ENCODE measurements at places on chromosomes 5 and 9. TPM values are rescaled to one million over a fixed set of nuclear protein-coding genes. Genes with fewer than 3 reads are reported as not detected.

The CTNNA1 gene
- 292 TPM for total RNA-seq

The MVB12B gene
- total RNA-seq, result 36.9 TPM

The GABRB2 gene
- 3.7 TPM for total RNA-seq

The ADCY2 gene
- 8.8 TPM for total RNA-seq

The GZMA gene
- total RNA-seq, result not detected

The SPATA6L gene
- 5.4 TPM for total RNA-seq

The ADAMTS2 gene
- total RNA-seq, result 23.2 TPM

The SLC23A1 gene
- not detected for total RNA-seq

The PDE6A gene
- total RNA-seq, result not detected

The GPR151 gene
- not detected for total RNA-seq

- no peaks in the 10 kb centered on the region for H3K36me3 ChIP-seq
- peak overlapping the region; percentile 22 for H3K27ac ChIP-seq
- no peak for DNase-seq
- no peaks in the 10 kb centered on the region for H3K27me3 ChIP-seq
Observed at GRCh38 chr5:149172261-149172660, 31.0 kb downstream of the ABLIM3 start.

- no peak overlapping the region for H3K27ac ChIP-seq
- H3K4me3 ChIP-seq, result no peak overlapping the region
Observed at GRCh38 chr5:149391524-149391923, 12.4 kb upstream of the IL17B start.

DNA sequence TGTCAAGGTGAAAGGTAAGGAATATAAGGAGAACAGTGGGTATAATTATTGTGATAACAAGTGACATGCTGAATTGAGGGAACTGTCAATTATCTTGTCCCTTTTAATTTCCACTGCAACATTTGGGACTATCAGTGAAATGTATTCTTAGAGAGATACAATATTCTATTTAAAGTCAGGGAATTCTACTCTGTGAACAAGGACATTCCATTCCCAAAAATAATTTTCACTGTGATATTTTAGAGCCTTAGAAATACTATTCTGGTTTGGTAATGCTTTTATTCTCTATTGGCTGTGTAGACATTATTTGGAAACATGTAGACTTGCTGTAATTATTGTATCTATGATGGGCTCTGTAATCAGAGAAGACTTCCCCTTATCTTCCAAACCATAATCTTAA, 248.0 kb upstream of the PCSK5 start:
- no peak overlapping the region for H3K4me3 ChIP-seq
- H3K27me3 ChIP-seq, result no peaks in the 10 kb centered on the region
- DNase-seq, result no peak
- no peak overlapping the region for H3K27ac ChIP-seq
- no peaks in the 10 kb centered on the region for H3K36me3 ChIP-seq

- H3K4me1 ChIP-seq, result no peaks in the 10 kb centered on the region
- no peak overlapping the region for H3K27ac ChIP-seq
- H3K36me3 ChIP-seq, result no peaks in the 10 kb centered on the region
- DNase-seq, result no peak
- H3K4me3 ChIP-seq, result no peak overlapping the region
Observed at GRCh38 chr5:174526177-174526576, 198.2 kb upstream of the MSX2 start.

DNA sequence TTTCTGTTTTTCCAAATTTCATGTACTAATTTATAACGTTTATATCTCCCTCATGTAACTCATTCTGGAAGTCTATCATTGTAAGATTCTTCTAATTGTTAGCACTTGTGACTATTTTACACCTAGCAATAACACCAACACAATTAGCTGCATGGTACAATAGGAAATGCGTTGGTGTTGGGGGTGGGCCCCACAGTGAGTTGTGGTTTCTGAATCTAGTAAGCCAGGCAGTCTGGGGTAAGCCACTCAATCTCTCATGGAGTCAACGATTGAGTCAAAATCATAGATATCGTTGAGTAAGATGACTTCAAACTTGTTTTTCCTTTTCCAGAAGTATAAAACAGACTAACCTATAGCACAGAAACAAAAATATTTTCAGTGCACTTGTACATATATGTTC, 30.0 kb downstream of the IRX1 start:
- H3K27me3 ChIP-seq, result no peaks in the 10 kb centered on the region
- no peaks in the 10 kb centered on the region for H3K4me1 ChIP-seq
- no peak overlapping the region for H3K27ac ChIP-seq
- no peaks in the 10 kb centered on the region for H3K36me3 ChIP-seq

GRCh38 chr5:140391312-140391711, 10.3 kb upstream of the ANKHD1 start:
- no peak overlapping the region for H3K4me3 ChIP-seq
- H3K27me3 ChIP-seq, result no peaks in the 10 kb centered on the region
- H3K27ac ChIP-seq, result no peak overlapping the region
- no peaks in the 10 kb centered on the region for H3K4me1 ChIP-seq
- no peak for DNase-seq

DNA sequence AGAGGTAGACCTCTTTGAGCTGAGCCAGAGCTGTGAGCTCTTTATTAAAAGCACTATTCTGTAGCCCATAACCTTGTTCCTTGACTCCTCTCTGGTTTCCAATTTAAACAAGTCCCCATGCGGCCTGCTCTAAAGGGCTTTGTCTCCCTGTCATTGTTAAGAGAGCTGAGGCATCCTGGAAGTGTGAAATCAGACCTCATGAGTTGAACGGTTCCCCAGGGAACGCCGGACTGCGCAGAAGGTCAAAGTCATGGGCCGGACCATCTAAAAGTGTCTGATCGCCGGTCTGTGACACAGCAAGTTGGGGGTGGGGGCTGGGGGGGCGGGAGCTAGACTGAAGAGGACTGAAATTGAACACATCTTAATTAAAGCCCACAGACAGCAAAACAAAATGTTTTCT, 265.8 kb downstream of the SLF1 start:
- no peaks in the 10 kb centered on the region for H3K4me1 ChIP-seq
- H3K36me3 ChIP-seq, result no peaks in the 10 kb centered on the region
- DNase-seq, result peak; percentile 35
- no peaks in the 10 kb centered on the region for H3K27me3 ChIP-seq
- no peak overlapping the region for H3K4me3 ChIP-seq
- no peak overlapping the region for H3K27ac ChIP-seq

DNA sequence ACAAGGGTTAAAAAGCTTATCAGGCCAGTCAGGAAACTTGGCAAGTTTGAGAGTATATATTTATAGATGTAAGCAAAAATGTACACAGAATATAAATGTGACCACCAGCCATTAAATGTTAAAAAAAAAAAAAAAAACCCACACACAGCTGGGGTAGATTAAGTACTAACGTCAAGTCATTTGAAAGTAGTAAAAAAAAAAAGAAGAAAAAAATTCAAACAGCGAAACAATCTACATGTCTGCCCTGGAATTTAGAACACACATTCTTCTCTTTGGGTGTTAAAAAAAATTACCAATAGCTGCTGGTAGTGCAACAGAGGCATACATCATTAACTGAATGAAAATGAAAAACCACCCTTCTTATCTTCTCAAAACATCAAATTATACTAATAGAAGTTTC, 269.7 kb downstream of the MLLT3 start:
- peaks cover 4% of the 10 kb centered on the region for H3K4me1 ChIP-seq
- no peak for DNase-seq
- peaks cover 12% of the 10 kb centered on the region for H3K36me3 ChIP-seq
- no peak overlapping the region for H3K4me3 ChIP-seq

DNA sequence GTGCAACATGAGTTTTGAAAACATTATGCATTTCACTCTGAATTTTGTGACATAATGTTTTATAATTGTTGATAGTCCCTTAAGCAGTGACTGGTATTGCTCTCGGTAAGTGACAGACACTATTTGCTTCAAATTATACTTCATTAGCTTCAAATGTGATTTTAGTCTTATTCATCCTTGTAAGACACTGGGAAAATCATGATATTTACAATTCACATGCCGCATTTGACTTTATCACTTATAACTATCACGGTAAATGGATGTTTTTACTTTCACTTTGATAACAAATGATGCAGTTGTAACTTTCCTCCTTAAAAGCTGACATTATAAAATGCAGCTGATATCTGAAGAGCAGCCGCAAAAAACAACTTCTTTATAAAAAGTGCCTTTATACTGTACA, 44.1 kb upstream of the ITGA2 start:
- H3K27me3 ChIP-seq, result no peaks in the 10 kb centered on the region
- no peaks in the 10 kb centered on the region for H3K36me3 ChIP-seq
- no peak overlapping the region for H3K4me3 ChIP-seq
- no peak overlapping the region for H3K27ac ChIP-seq
- no peak for DNase-seq

DNA sequence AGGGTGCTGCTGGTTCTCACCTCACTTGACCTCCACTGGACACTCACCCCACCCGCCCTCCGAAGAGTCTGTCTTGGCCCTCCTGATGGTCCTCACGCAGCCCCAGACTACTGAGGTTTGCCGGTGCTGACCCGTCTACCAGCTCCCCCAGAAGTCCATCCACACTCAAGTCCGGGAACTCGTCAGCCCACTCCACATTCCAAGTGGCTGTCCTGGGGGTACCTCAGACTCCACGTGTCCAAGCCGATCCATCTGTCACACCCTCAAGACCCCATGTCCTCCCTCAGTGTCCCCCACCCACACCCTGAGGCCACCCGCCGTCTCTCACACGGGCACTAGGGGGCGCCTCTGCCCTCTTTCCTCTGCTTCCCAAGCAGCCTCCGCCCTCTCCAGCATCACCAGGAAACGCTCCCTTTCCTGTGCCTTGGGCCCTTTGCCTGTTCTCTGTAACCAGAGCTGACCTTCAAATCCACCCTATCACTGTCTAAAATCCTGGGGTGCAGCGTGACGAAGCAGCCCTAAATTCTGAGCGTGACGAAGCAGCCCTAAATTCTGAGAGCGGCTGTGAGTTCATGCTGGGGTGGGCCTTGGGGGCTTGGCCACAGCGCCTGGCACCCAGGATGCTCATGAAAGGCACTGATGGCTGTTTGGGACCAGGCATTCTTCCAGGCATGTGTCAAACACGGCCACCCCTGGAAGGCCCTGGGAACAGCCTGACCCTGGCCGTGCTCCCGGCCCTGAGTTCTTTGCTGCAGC, 95.7 kb downstream of the KCNT1 start:
- H3K27ac ChIP-seq, result no peak overlapping the region
- no peak for DNase-seq
- no peaks in the 10 kb centered on the region for H3K36me3 ChIP-seq
- H3K27me3 ChIP-seq, result no peaks in the 10 kb centered on the region
- no peak overlapping the region for H3K4me3 ChIP-seq
- H3K4me1 ChIP-seq, result peaks cover 12% of the 10 kb centered on the region

- no peaks in the 10 kb centered on the region for H3K27me3 ChIP-seq
- no peaks in the 10 kb centered on the region for H3K36me3 ChIP-seq
- no peak overlapping the region for H3K4me3 ChIP-seq
- no peak for DNase-seq
Observed at GRCh38 chr5:178340187-178340586, 107.6 kb upstream of the PHYKPL start.

- no peaks in the 10 kb centered on the region for H3K27me3 ChIP-seq
- peaks cover 3% of the 10 kb centered on the region for H3K4me1 ChIP-seq
- no peak for DNase-seq
Observed at GRCh38 chr9:114777821-114778609, 27.8 kb downstream of the TNFSF15 start.

GRCh38 chr9:102779356-102779755, 215.8 kb upstream of the CYLC2 start:
- H3K36me3 ChIP-seq, result no peaks in the 10 kb centered on the region
- no peak overlapping the region for H3K4me3 ChIP-seq
- H3K27ac ChIP-seq, result no peak overlapping the region
- DNase-seq, result no peak
- H3K4me1 ChIP-seq, result no peaks in the 10 kb centered on the region

GRCh38 chr5:132142459-132142858, 68.9 kb downstream of the CSF2 start:
- H3K27ac ChIP-seq, result no peak overlapping the region
- H3K27me3 ChIP-seq, result no peaks in the 10 kb centered on the region
- no peaks in the 10 kb centered on the region for H3K4me1 ChIP-seq
- H3K4me3 ChIP-seq, result no peak overlapping the region
- no peak for DNase-seq

DNA sequence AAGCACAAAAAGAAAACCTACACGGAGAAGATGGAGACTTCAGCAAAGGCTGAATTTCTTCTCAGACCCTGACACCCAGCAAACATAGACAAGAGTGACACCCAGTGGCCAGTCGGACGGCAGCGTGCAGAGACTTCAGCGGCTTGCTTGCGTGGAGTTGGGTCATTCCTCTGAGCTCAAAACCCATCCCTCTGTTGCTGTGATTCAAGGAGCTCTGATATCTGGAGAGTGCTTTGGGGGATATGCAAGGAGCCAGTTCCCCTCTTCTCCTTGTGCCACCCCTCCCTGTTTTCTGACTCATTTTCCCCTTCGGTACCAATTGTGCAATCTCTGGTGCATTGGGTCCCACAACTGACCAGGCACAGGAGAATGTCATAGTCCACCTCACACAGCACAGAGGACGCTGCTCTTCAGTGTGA, 27.5 kb downstream of the SH3TC2 start:
- peak; percentile 50 for DNase-seq
- no peak overlapping the region for H3K27ac ChIP-seq
- H3K4me3 ChIP-seq, result no peak overlapping the region
- H3K27me3 ChIP-seq, result no peaks in the 10 kb centered on the region

GRCh38 chr9:21324047-21324446, 11.2 kb downstream of the KLHL9 start:
- H3K27me3 ChIP-seq, result no peaks in the 10 kb centered on the region
- no peak for DNase-seq
- peaks cover 37% of the 10 kb centered on the region for H3K4me1 ChIP-seq
- H3K36me3 ChIP-seq, result peaks cover 40% of the 10 kb centered on the region
- H3K4me3 ChIP-seq, result no peak overlapping the region

GRCh38 chr5:128380337-128380736, 157.7 kb downstream of the FBN2 start:
- H3K27me3 ChIP-seq, result no peaks in the 10 kb centered on the region
- H3K4me3 ChIP-seq, result no peak overlapping the region
- no peaks in the 10 kb centered on the region for H3K4me1 ChIP-seq

DNA sequence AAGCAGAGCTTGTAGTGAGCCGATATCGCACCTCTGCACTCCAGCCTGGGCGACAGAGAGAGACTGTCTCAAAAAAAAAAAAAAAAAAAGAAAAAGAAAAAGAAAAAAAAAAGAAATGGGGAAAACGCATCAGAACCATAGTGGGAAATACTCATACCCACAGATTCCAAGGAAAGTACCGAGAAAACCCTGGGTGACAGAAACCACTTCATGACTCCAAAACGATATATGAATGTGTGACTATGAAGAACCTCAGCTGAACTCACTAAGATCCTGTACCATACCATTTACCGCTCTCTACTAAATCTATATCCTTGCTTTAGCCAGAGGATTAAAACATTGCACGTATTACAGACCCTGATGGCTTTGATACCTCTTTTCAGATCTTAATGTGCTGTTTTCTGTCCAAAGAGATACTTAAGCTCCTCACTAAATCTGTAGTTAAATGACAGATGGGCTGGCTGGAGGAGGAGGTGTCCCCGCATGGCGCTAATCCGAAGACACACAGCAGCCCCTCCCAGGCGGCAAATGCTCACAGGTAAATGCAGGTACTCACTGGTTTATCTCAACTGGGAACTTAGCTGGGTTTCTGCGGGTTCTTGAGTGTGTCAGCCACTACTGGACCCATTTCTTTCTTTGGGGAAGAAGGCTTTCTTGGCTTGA, 2.8 kb downstream of the LPCAT1 start:
- H3K27me3 ChIP-seq, result no peaks in the 10 kb centered on the region
- DNase-seq, result no peak
- H3K27ac ChIP-seq, result no peak overlapping the region
- peaks cover 19% of the 10 kb centered on the region for H3K4me1 ChIP-seq
- H3K4me3 ChIP-seq, result no peak overlapping the region
